ENCODE measurements at places on chromosomes 12 and 14.

DNA sequence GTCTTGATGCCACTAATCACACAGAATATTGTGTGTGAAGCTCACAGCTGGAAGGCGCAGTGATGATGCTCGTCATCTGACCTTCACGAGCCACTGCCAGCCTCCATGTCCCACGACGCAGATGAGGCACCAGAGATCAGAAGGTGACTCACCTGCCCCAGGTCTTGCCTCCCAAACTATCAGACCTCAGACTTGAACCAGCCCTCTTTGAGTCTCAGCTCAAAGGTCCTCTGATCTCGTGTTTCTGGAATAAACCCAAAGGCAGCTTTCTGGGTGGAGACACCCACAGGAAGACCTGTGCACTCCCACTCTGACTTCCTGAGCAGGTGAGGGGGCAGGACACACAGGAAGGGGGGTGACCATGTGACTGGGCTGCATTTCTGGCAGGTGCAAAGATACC is 19.6 kb upstream of the CHGA start:
- peak; percentile 6 for DNase-seq

- no peak for DNase-seq
Observed at GRCh38 chr12:53624956-53625355, 1.2 kb downstream of the ATF7 start.

DNA sequence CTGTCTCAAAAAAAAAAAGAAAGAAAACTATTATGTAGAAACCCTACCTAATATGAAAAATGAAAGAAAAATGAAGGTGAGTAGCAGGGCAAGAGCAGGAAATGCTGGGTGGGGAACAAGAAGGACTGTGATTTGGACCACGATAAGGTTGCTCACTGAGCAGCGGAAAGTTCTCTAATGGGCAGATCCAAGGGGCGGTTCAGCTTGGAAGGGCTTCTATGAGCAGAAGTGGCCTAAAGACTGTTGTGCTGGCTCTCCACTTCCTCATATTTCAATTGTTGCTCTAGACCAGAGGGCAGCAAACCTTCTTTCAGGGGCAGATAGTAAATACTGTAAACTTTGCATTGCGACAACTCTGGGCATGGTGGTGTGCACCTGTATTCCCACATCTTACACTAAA is 16.3 kb upstream of the NFYB start:
- DNase-seq, result no peak

DNA sequence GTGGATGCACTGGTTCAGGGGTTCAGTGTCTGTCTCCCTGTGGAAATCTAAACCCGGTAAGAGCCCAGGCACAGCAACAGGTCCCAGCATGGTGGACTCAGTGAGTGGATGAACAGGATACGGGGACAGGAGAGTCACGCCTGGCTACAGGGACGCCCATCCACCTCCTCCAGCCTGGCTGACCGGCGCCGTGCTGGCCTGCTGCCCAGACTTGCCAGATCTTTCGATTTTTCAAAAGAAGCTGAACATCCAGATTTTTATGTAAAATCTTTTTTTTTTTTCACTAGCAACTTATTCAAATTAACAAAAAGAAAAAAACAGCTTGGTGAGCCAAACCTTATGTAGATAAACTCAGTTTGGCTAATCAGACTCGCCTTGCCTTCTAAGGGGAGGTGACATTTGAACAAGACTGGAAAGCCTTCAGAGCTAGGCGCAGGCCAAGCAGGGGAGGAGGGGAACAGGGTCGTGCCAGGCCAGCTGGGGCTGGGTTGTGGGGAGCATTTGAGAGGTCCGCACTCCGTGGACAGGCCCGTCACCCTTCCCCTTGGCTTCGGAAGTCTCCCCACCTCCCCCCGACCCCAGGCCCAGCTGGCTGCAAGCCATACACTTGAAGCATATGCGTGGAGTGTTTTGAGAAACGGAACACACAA is 87.8 kb upstream of the NCOR2 start:
- DNase-seq, result no peak

DNA sequence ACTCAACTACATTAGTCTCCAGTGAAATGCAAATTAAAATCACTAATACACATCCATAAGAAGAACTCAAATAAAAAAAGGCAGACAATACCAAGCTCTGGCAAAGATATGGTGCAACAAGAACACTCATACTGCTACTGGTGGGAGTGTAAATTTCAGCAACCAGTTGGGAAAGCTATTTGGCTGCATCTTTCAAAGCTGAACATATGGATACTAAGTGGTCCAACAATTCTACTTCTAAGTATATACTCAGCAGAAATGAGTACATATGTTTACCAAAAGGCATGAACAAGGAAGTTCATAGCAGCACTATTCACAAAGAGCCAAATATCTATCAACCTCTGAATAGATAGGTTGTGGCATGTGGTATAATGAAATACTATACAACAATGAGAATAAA is 27.3 kb downstream of the CAPS2 start:
- no peak for DNase-seq

Data from stimulated activated CD4-positive, alpha-beta T cell treated with anti-CD3 and anti-CD28 coated beads, Interleukin-1b, Interleukin-23, amount 100 ng/mL, for 4 hours (primary cell).